Kidney epithelial cell (primary cell): ENCODE measurements at places on chromosomes 7 and 10.

- DNase-seq, result no peak
Observed at GRCh38 chr10:28082316-28082715, 83.4 kb upstream of the ODAD2 start.

- DNase-seq, result peak; percentile 5
Observed at GRCh38 chr10:30687698-30688213, 58.2 kb upstream of the LYZL2 start.

DNA sequence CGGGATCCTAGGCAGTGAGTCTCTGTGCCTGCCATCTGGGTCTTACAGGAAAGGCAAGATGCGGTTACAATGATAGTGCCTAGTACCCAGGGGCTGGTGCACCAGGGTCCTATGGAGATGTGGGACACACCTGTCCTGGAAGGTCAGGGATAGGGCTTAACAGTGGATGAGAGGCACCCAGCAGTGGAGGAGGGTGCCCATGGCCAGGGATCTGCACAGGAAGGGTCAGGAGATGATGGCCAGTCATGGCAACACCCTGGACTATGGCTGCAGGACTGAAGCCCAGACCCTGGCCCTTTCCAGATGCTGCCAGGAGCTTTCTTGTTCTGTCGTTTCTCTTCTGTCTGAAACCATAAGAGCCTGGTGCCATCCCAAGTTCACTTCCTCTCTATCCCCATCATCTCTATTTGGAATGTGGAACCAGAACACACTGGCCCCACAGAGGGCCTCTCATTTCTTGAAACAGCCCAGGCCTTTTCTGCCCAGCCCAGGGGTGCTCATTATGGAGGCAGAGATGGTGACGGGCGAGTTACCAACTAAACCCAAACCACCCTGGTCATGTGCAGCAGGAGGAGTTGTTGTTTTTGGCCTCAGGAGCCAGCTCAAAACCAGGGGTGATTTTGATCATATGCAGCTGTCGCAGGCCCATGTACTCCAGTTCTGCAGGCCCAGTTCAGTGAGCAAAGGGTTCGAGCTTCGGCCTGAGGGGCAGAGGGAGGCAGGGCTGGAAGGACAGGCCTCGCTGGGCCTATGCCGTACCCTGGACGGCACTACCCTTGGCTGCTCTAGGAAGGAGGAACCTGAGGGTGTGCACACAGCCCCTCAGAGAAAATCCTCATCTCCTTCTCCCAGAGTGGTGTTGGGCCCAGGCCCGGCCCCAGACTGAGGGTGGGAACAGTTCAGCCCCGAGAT, 52.6 kb upstream of the GDF10 start:
- DNase-seq, result no peak

GRCh38 chr10:24518411-24518810, 205.3 kb downstream of the ARHGAP21 start:
- no peak for DNase-seq

- DNase-seq, result no peak
Observed at GRCh38 chr7:155998766-155999630, 186.7 kb upstream of the SHH start.

DNA sequence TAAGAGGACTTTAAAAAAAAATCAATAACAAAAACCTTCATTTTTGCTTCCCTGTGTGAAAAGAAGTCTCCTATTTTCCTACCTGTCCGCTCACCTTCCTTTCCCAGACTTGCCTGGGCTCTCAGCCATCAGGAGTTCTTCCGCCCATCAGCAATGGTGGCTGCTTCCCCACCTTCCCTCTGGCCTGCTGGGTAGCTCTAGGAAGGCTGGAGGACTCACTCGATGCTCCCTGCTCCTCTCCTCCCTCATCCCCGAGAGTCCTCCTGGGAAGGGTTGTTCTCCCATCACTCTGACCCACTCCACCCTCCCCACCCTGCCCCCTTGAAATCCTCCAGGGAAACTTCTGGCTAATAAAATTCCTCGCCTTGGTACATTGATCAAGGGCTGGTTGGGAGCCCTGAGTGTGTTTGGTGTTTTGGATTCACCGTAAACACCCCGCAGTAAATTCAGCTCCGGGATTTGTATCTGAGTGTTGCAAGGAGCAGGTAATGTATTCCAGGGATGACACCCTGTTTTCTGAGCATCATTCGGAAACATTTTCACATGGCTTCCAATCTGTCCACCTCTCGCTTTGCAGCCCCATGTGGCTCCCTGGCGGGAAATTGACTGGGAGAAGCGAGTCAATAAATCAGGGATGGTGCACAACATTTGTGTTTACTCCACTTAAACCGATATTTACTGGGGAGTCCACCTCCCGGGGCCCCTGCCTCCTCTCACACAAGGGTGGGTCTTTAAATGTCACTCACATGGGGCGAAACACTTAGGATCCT, 126.4 kb upstream of the SDK1 start:
- DNase-seq, result no peak

GRCh38 chr10:69801434-69802315, at the start of gene COL13A1:
TSS of gene COL13A1 (plus strand) at chr10:69801906. CDS start at chr10:69802424, 518 bp downstream.
- DNase-seq, result no peak

DNA sequence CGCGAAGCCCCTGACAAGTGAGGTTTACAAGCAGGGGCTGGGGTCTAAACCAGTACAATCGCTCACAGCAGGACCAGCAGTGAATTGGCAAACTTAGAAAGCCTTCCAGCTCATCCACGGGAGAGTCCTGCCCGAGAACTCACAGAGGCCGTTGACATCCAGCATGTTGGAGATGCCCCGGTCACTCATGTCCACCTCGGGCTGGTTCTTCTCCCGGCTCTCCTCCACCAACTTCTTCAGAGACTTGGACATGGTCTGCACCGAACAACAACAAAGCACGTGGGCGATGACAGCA, 447 bp downstream of the RSU1 start:
- DNase-seq, result no peak

- DNase-seq, result no peak
Observed at GRCh38 chr7:84188786-84189405, 5.7 kb downstream of the SEMA3A start.

DNA sequence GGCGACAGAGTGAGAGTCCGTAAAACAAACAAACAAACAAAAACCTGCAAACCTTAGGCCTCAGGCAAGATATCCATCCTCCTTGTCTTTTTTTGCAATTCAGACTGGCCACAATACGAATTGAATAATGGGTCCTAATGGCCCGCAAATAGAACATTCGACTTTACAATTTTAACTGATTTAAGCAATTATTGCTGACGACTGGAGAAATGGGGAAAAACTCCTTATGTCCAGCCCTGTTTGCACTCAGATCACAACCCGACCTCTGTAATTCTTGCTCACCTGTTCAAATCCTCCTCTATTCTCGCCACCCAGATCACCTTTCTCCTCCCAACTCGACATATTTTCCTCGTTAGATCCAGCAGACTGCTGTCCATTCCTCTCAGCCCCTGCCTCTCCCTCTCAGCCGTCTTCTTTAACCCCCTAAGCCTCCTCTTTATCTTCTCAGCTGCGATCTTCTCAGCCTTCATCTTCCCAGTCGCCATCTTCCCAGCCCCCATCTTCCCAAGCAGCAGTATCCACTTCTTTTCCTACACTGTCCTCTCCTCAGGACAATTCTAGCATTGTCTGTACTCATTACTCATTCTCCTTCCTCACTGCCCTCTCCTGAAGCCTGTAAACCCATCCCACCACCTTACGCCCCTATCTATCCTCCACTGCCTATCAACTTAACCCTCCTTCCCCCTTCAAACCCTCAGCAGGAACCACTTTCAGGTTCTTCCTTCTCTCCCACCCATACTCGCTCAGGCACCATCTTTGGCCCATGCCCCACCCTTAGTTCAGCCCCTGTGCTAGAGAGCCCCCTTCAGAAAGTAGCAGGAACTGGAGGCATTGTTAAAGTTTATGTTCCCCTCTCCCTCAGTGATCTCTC, 61.8 kb downstream of the LRRC17 start:
- no peak for DNase-seq

DNA sequence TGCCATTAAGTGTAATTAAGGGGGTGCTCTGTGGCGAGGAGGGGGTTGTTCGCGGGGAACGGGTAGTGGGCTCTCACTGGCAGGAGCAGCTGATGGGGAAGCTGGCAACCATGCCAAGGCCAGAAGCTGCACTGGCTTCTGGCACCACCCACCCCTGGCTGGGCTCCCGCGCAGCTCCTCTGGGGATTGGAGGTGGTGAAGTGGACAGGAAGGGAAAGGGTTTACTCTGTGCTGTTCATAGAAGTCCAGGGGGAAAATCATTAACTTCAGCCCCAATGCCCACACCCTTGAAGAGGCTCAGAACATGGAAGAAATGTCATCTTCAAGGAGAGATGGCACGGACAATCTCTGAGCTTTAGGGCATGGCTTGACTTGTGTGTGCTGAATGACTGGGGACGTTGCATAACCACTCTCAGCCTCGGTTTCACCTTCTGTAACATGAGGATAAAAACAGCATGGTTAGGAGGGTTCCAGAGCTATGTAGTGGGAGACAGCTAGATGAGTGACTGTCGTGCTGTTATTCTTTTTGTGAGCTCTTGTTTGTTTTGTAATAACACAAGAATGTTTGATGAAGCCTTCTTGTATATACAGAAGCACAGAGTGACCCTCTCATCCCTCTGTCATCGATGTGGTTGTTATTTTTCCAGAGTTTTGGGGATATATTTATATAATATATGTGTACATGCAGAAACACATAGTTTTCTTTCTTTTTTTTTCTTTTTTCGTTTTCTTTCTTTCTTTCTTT, 29.9 kb downstream of the KAZALD1 start:
- DNase-seq, result no peak

DNA sequence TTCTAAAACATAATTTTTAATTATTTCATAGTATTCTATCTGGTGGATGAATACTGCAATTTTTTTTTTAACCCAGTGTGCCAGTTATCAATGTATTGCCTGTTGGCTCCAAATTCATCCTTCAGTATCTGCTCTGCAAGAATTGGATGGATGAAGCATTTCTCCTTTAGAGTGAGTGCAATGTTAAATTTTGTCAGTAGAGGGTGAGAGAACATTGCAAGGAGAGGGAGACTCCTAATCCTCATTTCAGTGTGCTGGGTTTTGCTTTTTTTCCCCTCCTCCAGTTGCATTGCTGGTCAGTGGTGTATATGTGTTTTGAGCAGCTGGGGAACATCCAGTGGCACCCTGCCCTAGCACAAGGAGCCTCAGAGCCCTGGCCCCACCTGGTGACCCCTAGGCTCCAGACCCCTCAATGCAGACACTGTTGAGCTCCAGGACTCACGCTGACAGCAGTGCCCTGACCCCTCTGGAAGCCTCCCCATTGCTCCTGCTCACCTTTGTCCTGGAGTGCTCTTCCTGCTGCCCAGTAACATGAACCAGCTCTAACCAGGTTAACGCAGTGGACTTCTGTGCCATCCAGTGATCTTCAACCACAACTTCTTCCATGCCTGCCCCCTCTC, 199.4 kb downstream of the USP6NL start:
- no peak for DNase-seq

- DNase-seq, result no peak
Observed at GRCh38 chr7:98500764-98501163, 99.9 kb upstream of the BAIAP2L1 start.

DNA sequence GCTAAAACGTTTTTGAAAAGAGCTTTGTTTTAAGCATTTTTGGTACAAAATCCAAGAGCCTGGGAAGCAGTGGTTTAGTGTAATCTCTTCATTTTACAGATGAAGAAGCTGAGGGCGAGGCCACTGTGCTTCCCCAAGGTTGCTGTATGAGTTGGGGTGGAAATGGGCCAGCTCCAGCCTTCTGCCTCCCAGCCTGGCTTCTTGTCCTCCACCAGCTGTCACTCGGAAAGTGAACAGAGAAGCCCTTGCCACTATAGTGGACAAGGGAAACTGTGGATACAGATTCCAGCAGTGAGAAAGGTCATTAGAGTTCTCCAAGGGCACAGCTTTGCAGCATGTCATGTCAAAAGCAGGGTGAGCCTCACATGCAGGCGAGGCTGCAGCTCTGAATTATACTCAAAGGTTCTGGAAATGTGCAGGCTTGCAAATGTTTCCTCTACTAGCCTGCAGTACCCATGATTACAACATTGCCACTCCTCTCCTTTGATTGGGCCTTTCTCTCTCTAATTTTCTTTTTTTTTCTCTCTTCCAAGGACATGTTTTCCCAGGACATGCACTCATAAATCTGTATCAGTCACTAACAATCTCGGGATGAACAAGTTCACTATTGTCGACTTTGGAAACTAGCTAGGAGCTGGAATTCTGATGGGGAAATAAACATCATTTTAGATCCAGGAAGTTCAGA, 33.0 kb downstream of the BAMBI start:
- no peak for DNase-seq

GRCh38 chr10:18219146-18219545, 78.9 kb downstream of the CACNB2 start:
- no peak for DNase-seq

- no peak for DNase-seq
Observed at GRCh38 chr7:77473229-77474005, 57.3 kb upstream of the GSAP start.

DNA sequence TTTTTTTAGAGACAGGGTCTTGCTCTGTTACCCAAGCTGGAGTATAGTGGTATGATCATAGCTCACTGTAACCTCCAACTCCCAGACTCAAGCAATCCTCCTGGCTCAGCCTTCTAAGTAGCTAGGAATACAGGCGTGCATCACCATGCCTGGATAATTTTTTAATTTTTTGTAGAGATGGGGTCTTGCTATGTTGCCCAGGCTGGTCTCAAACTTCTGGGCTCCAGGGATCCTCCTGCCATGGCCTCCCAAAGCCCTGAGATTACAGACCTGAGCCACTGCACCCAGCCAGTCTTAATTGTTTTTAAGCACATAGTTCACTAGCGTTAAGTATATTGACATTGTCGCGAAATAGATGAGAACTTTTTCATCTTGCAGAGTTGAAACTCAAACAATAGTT, 2.0 kb downstream of the SUPV3L1 start:
- no peak for DNase-seq

- no peak for DNase-seq
Observed at GRCh38 chr7:151794508-151795167, 82.3 kb downstream of the PRKAG2 start.

- DNase-seq, result no peak
Observed at GRCh38 chr7:48259463-48260280, 88.4 kb downstream of the ABCA13 start.

- DNase-seq, result no peak
Observed at GRCh38 chr7:25031007-25031406, 51.0 kb upstream of the OSBPL3 start.

DNA sequence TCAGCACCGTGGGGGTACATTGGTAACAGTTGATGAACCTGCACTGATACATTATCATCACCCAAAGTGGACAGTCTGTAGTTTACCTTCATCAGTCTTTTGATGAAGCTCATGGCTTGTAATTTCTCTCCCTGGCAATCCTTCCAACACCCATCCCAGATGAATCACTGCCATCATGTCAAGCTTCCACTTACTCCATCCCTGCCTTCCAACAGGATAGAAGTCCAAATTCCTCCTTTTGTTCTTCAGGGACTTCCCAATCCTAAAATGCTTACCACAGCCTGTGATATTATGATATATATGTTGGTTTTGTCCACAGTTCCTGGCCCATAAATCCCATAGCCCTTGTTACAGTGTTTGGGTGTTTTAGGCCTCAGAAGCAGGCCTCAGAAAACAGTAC, 16.1 kb downstream of the SNX10 start:
- no peak for DNase-seq

GRCh38 chr7:73864981-73865711, 4.2 kb downstream of the TMEM270 start:
- no peak for DNase-seq
